ENCODE measurements at places on chromosomes 5 and 9. TPM values are rescaled to one million over a fixed set of nuclear protein-coding genes. Genes with fewer than 3 reads are reported as not detected.
A peak's percentile ranks its signal among the peaks of the same experiment; 100 is the strongest.

- no peak overlapping the region for H3K27ac ChIP-seq
- no peaks in the 10 kb centered on the region for H3K27me3 ChIP-seq
- no peaks in the 10 kb centered on the region for H3K4me1 ChIP-seq
- H3K36me3 ChIP-seq = no peaks in the 10 kb centered on the region
- no peak overlapping the region for H3K4me3 ChIP-seq
- no peak for DNase-seq
Observed at GRCh38 chr5:129616517-129616916, 131.4 kb upstream of the MINAR2 start.

GRCh38 chr5:153885141-153885540, 153.6 kb downstream of the FAM114A2 start:
- no peak overlapping the region for H3K27ac ChIP-seq
- H3K27me3 ChIP-seq = peaks cover 12% of the 10 kb centered on the region
- H3K4me1 ChIP-seq = no peaks in the 10 kb centered on the region
- H3K36me3 ChIP-seq = no peaks in the 10 kb centered on the region
- H3K4me3 ChIP-seq = no peak overlapping the region
- no peak for DNase-seq

- no peak for DNase-seq
- peaks cover 6% of the 10 kb centered on the region for H3K4me1 ChIP-seq
- peaks cover 2% of the 10 kb centered on the region for H3K36me3 ChIP-seq
- H3K4me3 ChIP-seq = no peak overlapping the region
Observed at GRCh38 chr5:149826574-149826973, 96.5 kb downstream of the PPARGC1B start.

DNA sequence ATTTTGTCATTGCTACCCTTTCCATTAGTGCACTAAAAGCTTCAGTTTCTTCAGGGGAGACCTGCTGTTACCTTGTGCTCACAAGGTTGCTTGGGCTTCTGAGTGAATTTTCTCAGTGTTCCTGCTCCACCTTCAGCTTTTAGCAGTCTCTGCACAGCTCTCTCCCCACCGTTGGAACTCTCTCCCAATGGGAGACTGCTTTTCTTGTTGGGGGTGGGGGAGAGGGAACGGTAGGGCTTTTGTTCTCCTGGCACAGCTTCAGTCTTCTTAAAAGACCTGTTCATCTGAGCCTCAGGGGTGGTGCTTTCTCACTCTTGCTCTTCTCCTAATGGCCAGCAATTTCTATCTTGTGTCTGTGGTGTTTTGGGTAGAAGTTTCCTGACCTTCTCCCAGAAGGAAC, 915.7 kb downstream of the EFNA5 start:
- no peaks in the 10 kb centered on the region for H3K4me1 ChIP-seq
- no peak overlapping the region for H3K4me3 ChIP-seq
- H3K27ac ChIP-seq = no peak overlapping the region
- H3K36me3 ChIP-seq = no peaks in the 10 kb centered on the region
- H3K27me3 ChIP-seq = peaks cover 2% of the 10 kb centered on the region
- DNase-seq = no peak

- no peak overlapping the region for H3K27ac ChIP-seq
- no peak overlapping the region for H3K4me3 ChIP-seq
- no peaks in the 10 kb centered on the region for H3K4me1 ChIP-seq
- H3K27me3 ChIP-seq = peaks cover 8% of the 10 kb centered on the region
- peaks cover 3% of the 10 kb centered on the region for H3K36me3 ChIP-seq
- DNase-seq = no peak
Observed at GRCh38 chr5:37770786-37771185, 69.1 kb downstream of the GDNF start.

GRCh38 chr9:93257808-93258331, 73.9 kb downstream of the WNK2 start:
- H3K36me3 ChIP-seq = no peaks in the 10 kb centered on the region
- no peaks in the 10 kb centered on the region for H3K4me1 ChIP-seq
- H3K4me3 ChIP-seq = no peak overlapping the region
- DNase-seq = peak; percentile 2
- H3K27me3 ChIP-seq = no peaks in the 10 kb centered on the region
- H3K27ac ChIP-seq = no peak overlapping the region

DNA sequence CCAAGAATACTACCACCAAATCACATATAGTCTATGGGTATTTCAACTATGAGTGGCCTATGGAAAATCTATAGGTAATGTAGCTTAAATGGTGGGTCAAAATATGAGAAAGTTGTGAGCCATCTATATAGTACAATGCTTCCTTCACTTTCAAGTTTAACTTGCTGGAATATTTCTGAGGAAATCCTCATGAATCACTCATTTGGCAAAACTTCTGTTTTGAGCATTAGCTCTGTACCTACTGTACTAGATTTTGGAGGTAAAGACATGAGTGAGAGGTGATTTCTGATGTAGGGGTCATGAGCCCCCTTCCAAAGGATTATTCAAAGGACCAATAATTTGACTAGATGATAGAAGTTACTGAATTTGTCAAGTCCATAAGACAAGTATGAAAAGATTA, 80.6 kb upstream of the DAB2 start:
- no peaks in the 10 kb centered on the region for H3K4me1 ChIP-seq
- no peak overlapping the region for H3K27ac ChIP-seq
- H3K27me3 ChIP-seq = peaks cover 11% of the 10 kb centered on the region
- no peaks in the 10 kb centered on the region for H3K36me3 ChIP-seq
- DNase-seq = no peak

DNA sequence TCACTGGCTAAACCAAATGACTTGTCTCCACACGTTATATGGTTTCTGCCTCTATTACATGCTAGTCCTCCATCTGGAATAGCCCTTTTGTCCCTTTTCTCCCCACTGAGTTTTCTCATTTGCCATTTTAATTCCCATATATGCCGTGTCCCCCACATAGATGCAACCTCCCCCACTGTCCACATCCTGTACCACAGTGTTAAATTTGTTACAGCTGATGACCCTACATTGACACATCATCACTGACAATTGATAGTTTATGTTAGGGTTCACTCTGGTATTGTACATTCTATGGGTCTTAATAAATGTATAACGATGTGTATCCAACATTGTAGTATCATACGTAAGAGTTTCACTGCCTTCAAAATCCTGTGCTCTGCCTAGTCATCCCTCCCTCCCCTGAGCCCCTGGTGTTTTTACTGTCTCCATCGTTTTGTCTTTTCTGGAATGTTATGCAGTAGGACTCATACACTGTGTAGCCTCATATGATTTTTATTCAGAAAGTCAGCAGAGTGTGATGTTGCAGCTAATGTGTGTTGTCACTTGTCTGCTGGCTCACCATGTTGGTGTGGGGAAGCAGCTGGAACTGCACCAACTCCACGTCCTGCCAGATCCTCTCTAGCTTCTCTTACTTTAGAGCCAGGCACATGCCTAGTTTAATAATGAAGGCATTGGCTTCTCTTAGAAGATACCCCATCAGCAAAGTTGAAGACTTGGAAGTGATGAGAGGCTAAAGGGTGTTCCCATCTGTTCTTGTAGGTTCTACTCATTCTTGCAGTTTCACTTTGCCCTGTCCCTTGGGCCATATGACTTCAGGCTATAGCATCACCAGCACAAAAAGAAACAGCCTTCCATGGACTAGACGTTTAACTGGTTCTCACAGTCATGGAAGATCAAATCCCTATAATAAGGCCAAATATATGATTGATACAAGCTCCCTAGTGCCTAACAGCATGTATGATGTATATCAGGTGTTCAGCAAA, 30.2 kb downstream of the LRRC70 start:
- no peak for DNase-seq
- H3K4me3 ChIP-seq = no peak overlapping the region
- peaks cover 28% of the 10 kb centered on the region for H3K36me3 ChIP-seq
- no peak overlapping the region for H3K27ac ChIP-seq

DNA sequence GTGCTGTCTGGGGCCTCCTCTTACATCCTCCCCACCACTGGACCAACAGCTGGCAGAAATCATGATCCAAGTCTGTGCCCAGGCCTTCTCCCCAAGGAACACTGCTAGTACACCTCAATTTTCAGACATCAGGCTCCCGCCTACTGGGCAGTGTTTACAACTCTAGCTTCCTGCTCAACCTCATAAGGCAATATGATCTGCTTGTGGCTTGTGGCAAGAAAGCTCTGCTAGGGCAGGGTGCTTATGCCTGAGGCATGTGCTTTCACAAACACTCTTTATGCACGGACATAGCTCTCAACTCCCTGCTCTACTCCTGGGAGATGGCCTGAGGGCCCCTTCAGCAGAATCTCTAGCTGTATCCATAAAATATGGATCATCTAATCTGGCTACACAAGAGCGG, 32.5 kb downstream of the SH3TC2 start:
- no peak overlapping the region for H3K27ac ChIP-seq
- no peak for DNase-seq
- no peaks in the 10 kb centered on the region for H3K36me3 ChIP-seq
- H3K4me3 ChIP-seq = no peak overlapping the region
- no peaks in the 10 kb centered on the region for H3K27me3 ChIP-seq

DNA sequence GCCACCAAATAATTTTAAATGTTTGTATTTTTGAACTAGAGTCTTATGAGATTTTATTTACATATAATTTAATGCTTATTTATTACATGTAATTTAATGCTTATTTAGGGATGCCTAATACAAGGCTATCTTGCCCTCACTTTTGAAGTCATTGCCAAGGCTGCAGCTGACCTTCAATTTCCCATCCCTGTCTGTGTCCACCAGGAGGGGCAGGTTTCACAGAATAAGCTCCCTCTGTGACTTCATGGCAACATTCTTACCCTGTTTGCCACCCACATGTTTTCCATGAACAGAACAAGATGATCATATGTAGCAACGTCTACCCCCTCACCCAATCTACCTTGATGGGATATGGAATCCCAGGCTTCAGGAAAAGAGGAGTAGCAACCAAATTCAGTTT, 27.0 kb downstream of the C5 start:
- H3K27me3 ChIP-seq = no peaks in the 10 kb centered on the region
- H3K36me3 ChIP-seq = no peaks in the 10 kb centered on the region
- H3K27ac ChIP-seq = no peak overlapping the region

DNA sequence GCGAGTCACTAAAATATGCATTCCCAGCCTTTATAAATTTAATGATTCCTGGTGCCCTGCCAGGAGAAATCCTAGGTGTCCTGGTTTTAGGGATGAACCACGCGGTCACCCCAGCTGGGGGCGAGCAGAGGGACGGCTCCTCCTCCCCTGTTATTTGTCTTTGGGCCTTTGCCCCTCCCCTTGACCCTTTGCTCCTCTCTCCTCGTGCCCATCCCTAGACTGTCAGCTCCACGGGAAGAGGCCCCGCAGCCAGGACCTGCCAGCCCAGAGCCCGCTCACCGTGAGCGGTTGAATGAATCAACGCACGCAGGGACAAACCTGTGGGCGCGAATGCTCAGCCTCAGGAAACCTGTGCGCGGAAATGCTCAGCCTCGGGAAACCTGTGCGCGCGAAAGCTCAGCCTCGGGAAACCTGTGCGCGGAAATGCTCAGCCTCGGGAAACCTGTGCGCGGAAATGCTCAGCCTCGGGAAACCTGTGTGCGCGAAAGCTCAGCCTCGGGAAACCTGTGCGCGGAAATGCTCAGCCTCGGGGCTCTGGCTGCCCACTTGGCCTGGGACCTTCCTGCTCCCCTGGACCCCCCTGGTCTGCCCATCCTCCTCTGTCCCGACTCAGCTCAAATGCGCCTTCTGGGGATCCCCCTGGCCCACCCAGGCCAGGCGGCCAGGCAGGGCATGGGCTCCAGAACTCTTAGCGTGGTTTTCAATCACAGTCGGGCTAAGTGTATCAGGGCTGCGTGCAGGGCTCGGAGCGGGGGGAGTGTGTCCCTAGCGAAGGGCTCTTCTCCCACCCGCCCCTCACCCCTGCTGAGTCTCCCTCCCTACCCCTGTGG, 140.5 kb upstream of the COL5A1 start:
- H3K4me3 ChIP-seq = no peak overlapping the region
- H3K27ac ChIP-seq = no peak overlapping the region
- H3K4me1 ChIP-seq = no peaks in the 10 kb centered on the region
- peaks cover 5% of the 10 kb centered on the region for H3K27me3 ChIP-seq
- no peaks in the 10 kb centered on the region for H3K36me3 ChIP-seq

DNA sequence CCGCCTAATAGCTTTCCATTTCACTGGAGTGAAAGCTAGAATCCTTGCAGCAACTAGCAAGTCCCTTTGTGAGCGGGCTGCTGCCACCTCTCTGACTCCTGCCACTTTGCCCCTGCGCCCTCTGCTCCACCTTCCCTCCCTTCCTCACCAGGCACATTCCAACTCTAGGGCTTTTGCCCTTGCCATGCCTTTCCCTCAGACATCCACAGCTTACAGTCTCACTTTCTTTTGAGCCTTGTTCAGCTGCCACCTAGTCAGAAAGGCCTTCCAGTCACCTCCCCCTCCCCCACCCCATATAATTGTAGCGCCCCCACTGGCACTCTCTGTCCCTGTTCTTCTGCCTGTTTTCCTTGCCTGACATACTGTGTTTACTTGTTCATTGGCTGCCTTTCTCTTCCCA, 31.0 kb downstream of the CYSTM1 start:
- H3K4me3 ChIP-seq = no peak overlapping the region
- H3K36me3 ChIP-seq = no peaks in the 10 kb centered on the region
- H3K4me1 ChIP-seq = peaks cover 4% of the 10 kb centered on the region
- H3K27me3 ChIP-seq = no peaks in the 10 kb centered on the region
- H3K27ac ChIP-seq = no peak overlapping the region

DNA sequence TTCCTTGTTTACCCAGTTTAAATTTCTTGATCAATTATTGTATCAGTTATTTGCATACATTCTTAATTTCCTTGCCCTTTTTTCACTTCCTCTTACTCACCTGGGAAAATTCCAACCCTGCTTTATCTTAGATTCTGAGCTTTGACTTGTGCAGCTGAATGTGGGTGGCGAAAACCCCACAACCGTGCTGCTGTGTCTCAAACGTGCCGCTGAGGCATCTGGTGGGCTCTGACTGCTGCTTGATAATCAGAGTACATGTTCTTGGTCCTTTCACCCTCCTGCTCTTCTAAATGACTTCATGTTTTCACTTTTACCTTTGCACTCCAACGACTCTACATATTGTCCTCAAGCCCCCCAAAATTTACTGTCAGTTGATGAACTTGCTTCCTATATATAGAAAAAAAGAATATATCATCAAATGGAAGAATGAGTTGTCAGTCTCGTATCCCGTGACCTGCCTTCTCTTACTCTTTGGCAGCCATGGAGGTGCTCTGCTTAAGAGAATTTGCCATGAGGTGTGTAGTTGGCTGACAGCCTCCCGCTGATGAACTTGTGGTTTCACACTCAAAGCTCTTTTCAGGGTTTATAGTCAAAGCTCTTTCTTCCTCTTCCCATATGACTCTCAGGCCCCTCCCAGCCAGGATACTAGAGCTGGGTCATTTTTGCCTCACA, 14.0 kb upstream of the JAK2 start:
- peak; percentile 85 for DNase-seq
- no peaks in the 10 kb centered on the region for H3K36me3 ChIP-seq
- no peak overlapping the region for H3K4me3 ChIP-seq
- no peak overlapping the region for H3K27ac ChIP-seq
- no peaks in the 10 kb centered on the region for H3K27me3 ChIP-seq
- peaks cover 18% of the 10 kb centered on the region for H3K4me1 ChIP-seq

PLK2 gene
- 3.8 TPM for total RNA-seq

GPX3 gene
- not detected for total RNA-seq

TMEM252 gene
- not detected for total RNA-seq

CD72 gene
- total RNA-seq = 6.5 TPM

PAPPA gene
- not detected for total RNA-seq

GLRX gene
- 31.5 TPM for total RNA-seq

IGFBPL1 gene
- total RNA-seq = not detected

IL13 gene
- total RNA-seq = 5.5 TPM

GARIN3 gene
- total RNA-seq = 0.82 TPM

PCDHA9 gene
- total RNA-seq = not detected

IL4 gene
- total RNA-seq = 0.77 TPM

RAPGEF1 gene
- 108 TPM for total RNA-seq

Measured in activated CD4-positive, alpha-beta T cell treated with anti-CD3 and anti-CD28 coated beads for 36 hours (primary cell).